ENCODE measurements at places on chromosomes 1 and 21.

- DNase-seq: no peak
Measured at GRCh38 chr1:243927381-243927780, 77.3 kb upstream of the AKT3 start.

DNA sequence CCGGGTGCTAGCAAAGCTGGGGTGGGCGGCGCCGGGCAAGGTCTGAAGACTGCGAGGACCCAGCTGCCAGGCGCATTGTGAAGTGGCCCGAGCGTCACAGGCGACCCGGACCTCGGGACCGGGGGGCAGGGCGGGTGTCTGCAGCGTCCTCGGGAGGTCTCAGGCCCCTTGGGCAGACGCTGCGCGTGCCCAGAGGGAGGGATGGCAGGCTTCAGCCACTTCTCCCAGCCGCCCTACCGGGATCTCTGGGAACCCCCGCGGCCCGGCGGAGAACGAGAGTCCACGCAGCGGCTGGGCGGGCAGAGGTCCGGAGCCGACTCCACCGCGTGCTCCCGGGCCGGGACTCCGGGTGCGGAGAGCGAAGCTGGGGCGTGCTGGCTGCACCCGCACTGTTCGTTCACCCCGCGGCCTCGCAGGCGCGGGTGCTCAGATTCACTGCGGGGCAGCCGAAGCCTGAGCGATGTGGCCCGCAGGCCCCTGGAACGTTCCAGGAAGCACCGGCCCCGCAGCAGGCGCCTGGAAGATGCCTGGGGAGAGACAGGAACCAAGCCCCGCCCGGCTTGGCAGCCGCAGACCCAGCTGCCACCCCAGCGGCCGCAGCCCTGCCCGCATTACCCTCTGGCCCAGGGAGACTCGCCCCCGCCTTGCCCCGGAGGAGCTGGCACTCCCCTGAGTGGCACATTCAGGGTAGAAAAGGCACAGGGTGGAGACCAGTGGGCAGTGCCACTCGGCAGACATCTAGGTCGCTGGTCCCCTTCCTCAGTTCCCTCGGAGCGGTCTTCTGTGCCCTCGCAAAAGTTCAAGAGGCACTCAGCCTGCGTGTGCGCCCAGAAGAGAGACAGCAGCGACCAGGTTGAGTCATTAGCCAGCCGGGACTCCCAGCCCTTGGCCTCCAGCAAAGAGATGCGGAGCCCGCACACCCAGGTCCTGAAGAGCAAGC is at the start of gene CCDC185:
TSS of gene CCDC185 (plus strand) at position 141 of the 940 bp plus-strand sequence. CDS start at position 202, 61 bp downstream.
- no peak for DNase-seq

GRCh38 chr1:240070188-240070587 is 21.5 kb upstream of the FMN2 start:
- DNase-seq: no peak

- DNase-seq: no peak
Measured at GRCh38 chr1:20233866-20234265, 47.5 kb upstream of the PLA2G2C start.
